Frontal cortex (tissue), 4 donors: ENCODE measurements at places on chromosomes 11 and 22. TPM values are rescaled to one million over a fixed set of nuclear protein-coding genes. Genes with fewer than 3 reads are reported as not detected.

Gene CCDC89
- total RNA-seq: 0.41 TPM

GRCh38 chr11:132559331-132560036, 972.8 kb downstream of the OPCML start:
- DNase-seq: no peak

DNA sequence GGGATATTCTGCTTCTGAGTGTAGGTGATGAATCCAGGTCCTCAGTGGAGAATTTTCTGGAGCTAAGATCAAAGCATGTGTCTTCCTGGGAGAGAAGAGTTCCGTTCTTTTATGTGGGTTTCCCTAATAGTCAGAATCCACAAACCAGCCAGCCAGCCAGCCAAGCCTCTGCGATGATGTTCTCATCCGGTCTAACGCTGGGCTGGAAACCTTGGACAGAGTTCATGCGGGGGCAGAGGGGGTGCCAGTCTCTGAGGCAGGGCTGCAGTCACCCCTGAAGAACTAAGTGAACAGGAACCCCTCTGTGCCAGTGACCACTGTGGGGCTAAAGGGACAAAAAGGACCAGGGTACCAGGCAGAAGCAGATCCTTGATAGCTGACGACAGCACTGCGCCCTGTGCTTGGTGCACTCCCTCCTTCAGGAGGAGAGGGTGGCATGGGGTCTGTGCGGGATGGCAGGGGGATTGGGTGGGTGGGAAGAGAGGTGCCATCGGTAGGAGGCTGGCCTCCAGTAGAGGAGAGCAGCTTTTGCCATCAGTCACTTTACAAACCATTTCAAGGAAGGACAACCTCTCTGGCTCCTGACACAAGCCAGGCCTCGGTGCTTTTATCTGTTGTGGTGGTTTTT, 27.1 kb downstream of the ADAMTS15 start:
- no peak for DNase-seq

Gene HSPB2
- 0.82 TPM for total RNA-seq

DNA sequence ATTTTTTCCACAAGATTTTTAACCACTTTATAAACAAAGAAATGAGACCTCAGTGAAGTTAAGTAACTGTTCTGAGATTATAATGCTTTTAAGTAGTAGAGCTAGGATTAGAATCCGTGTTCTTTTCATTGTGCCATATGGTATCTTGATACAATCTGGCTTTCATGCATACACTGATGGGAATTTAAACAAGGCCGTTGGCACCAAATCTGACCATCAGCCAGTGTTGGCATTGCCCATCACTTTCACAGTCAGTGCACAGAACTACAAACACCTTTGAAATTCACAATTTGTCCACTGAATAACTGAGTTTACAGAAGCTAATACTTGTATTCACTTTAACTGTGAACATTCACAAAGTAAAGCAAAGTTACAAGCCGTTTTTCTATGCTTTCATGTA, 1228.0 kb downstream of the TBC1D22A start:
- DNase-seq: no peak

Gene C22orf42
- total RNA-seq: 0.41 TPM

DNA sequence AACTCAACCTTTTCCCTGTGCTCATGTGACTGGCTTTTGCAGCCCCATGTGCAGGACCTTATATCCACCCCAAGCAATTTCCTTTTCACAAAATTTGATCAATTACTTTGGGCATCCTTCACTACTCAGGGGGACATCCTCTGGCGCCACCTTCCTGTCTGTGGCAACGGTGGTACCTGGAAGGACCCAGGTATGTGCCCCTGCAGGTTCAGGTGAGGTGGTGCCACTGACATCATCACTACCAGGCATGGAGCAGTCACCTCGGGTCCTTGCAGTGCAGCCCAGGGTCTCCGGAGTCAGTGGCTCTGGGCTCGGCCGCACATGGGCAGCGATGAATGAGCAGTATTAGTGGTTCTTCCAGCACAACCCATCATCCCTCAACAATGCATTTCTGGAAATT, 37.7 kb upstream of the B3GAT1 start:
- DNase-seq: no peak

Gene TEX54
- not detected for total RNA-seq

Gene ANO9
- total RNA-seq: not detected

- DNase-seq: no peak
These were observed 61.9 kb upstream of the SORL1-AS1 start for GRCh38 chr11:121514432-121515334.

- DNase-seq: no peak
These were observed 183.3 kb downstream of the BLID start for GRCh38 chr11:121932646-121933185.

DNA sequence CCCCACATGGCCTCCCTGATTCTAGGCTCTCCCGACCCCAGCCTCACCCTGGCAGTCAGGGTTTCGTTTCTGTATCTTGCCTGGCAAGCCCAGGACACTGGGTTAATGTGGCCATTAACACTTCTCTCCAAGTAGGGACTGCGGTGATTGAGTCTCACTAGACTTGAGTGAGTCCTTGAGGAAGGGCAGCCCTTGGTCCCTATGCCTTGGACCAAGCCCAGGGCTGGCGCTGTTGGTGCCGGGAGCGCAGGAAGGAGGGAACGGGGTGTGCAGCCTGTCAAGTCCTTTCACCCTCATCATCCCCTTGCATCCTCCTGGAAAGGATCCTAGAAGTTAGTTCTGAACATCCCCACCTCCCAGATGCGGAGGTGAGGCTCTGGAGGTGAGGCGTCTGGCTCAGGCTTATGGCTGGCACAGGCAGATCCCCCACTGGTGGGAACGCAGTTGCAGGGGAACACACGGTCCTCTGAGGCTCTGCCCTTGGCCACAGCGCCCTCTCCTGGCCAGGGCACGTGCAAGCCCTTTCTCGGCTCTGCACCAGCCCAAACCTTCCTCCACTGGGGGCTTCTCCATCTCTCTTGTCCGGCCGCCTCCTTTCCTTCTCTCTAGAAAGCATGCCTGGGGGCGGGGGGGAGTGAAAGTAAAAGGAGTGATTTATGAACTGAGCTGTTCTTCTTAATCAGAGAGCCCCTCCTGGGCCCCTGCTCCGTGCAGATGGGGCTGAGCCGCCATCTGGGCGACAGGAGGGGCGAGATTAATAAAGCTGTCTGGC, 56.7 kb downstream of the TP53I11 start:
- DNase-seq: peak; percentile 39

DNA sequence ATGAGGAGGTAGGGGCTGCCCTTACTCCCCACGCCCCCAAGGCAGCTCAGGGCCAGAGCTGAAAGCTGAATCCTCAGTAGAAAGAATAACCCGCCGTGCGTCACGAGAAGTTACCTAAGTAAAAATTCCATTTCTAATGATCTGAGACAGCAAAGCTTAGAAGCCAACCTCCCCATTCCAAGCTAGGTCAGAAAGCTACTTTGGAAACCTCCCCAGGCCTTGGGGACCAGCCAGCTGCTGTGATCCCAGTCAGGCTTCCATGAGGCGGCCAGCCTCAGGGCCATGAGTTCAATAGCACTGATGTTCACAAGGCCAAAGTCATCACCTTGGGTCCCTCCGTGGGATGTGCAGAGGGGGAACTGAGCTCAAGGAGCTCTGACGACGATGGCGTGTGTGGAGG, 6.9 kb downstream of the SHISAL1 start:
- no peak for DNase-seq

Gene NCAPD3
- 11.0 TPM for total RNA-seq

- DNase-seq: no peak
These were observed 302.3 kb downstream of the BRD1 start for GRCh38 chr22:49525360-49525759.

- no peak for DNase-seq
These were observed 537.7 kb downstream of the BUD13 start for GRCh38 chr11:116234989-116235568.

Gene KCNC1
- total RNA-seq: 5.3 TPM

GRCh38 chr11:116644201-116644940, 128.4 kb downstream of the BUD13 start:
- DNase-seq: no peak

DNA sequence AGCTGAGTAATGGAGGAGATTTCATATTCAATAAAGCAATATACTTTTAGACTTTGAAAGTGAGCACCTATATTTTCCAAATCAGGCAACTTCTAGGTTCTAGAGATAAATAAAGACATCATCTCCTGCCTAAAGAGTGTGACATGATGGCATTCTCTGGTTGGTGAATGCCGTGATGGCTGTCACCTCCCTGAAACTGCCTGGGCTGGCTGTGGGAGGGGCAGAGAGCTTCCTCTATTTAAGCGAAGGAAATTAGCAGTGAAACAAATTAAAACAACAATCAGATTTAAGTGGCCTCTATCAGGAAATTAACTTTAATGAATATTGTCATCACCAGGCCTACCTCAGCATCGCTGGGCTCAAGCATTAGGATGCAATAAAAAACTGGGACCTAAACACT, 113.9 kb downstream of the ARL14EP start:
- no peak for DNase-seq

Gene SLC22A25
- not detected for total RNA-seq

Gene SLC5A4
- not detected for total RNA-seq

- DNase-seq: no peak
These were observed 50.8 kb upstream of the CCDC90B start for GRCh38 chr11:83336993-83337392.

DNA sequence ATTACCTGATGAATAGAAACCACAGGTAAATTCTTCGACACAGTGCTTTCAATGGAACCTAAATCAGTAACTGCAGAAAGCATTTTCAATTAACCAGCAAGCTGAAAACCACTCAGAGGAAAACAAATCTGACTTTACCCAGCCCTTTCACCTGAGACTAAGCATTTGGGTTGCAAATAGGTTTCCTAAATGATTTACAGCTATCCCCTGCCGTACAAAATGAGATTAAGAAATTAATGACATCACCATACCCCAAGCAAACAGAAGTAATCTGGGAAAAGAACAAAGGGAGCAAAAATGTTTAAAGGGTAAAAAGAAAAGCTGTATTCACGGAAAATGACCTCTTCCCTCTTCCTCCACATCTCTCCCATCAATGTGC, 584 bp downstream of the NOX4 start:
- no peak for DNase-seq

Gene VPREB3
- total RNA-seq: not detected

Gene CFAP300
- 2.0 TPM for total RNA-seq

DNA sequence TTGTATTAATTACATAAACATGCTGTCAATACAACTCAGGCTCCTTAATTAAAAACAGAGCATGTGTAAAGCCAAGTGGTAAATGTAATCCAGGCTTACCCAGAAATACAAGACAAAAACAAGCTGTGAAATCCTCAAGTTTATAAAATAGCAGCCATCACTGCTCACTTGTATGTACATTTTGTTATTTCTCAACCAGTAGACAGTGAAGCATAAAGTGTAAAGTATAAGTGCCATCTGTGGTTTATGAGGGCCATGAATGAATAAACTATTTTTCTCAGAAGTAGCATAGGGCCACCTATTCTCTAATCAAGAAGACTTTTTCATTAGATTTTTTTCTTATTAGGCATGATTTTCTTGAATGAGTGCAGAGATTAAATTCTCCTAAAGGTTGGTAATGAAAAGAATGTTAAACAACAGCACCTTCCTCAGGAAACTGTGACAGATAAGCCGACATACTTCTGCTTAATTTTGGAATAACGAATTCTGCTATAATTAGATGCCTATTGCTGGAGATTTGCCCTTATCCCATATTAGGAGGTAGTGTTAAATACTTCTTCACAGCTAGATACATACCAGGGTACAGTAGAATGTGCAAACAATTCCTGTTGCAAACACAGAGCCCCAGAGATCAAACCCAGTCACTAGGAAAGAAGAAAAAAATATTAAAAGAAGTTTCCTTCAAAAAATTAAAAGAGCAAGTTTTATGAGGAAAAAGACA, 13.0 kb downstream of the SLC5A12 start:
- DNase-seq: no peak
